ENCODE measurements at places on chromosomes 12 and 14.

DNA sequence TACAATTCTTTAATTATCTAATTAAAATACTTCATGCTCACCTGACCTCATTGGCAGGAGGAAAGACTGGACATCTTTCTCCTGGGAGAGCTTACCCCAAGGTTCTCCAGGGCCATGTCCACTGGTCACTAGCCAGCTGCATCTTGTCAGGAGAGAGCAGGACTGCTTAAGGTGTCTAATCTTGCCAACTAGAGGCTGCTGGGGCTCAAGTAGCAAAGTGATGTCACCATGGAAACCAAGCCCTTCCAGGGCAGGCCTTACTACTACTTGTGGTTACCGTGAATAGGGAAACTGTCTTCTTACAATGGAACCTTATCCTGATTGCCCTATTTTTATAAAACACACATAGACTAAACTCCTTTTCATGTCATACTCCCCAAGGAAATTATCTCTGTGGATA is 376.4 kb downstream of the SNAPC1 start:
- no peak for DNase-seq

- DNase-seq: no peak
Measured at GRCh38 chr12:68560851-68561422, 49.8 kb upstream of the RAP1B start.

GRCh38 chr12:57027805-57028153 is 11.4 kb upstream of the TAC3 start:
- no peak for DNase-seq

DNA sequence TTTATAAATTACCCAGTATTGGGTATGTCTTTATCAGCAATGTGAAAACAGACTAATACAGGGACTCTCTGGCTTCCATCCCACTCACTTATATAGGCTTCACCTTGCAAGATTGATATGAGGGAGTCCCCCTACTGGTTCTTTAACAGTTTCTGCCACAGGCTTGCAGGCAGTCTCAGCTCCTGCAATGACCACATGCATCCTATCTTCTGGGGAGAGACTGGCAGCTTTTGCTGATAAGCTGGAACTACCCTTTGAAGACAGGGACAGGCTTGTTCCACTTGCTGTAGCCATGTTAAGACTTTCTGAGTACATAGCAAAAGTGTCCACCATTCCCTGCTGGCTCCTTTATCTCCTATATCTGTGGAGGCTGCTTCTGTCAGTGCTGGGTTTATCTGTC is 531.7 kb upstream of the FLRT2 start:
- no peak for DNase-seq

DNA sequence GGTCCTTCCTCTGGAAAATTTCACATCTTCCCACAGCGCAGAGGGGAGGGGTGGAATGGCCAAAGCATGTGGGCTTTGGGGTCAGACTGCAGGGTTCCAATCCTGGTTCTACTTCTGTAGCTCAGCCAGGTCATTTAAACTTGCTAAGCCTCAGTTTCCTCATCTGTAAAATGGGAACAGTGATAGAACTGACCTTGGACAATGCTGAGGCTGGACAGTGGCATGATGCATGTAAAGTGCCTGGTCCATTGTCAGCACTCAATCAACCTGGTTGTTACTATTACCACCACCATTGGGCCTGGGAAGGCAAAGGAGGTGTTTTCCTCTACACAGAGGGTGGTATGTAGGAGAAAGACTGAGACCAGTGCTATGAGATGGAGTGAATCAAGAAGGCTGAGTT is 162.8 kb downstream of the VRK1 start:
- no peak for DNase-seq

DNA sequence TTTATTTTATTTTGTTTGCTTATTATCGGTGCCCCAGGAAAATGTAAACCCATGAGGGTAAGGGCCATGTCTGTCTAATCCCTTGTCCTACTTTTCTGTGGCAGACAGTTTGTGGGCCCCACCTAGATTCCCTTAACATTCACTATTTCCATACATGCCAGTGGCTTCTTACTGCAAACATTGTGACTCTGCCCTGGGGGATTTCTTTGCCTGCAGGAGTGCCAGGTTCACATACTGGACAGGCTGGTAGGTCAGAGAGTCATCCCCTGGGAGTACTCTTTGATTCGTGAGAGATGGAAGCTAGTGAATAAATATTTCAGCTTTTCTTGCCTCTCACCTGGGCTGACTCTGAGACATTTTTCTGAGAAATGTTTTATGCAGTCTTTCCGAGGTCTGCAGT is 122.8 kb upstream of the TBX5 start:
- no peak for DNase-seq

Data from GM06990 (cell line).